ENCODE measurements at places on chromosomes 2 and 18. TPM values are rescaled to one million over a fixed set of nuclear protein-coding genes. Genes with fewer than 3 reads are reported as not detected.
A peak's percentile ranks its signal among the peaks of the same experiment; 100 is the strongest.

GRCh38 chr18:54388203-54389142, 30.8 kb downstream of the C18orf54 start:
- peak; percentile 89 for DNase-seq

GRCh38 chr2:149527998-149528755, 59.4 kb downstream of the MMADHC start:
- DNase-seq = no peak

DNA sequence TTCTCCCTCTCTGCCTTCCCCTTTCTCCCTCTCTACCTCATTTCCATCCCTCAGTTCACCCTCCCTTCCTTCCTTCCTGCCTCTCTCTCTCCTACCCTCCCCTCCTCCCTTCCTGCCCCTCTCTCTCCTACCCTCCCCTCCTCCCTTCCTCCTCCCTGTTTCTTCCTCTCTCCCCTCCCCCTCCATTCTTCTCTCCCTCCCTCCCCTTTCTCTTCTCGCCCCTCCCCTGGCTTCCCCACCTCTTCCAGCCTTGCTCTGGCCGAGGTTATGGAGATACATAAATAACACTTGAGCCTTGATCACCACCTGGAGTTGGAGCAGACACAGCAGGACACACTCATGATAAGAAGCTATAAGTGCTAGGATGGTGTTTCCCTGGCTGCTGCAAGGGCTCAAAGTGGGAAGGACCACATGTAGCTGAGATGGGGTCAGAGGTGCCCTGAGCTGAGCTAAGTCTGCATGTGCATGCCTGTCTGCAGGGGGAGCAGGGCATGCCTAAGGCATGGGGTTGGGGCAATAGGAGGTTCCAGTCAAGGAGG, 326.1 kb upstream of the HS6ST1 start:
- DNase-seq = no peak

DNA sequence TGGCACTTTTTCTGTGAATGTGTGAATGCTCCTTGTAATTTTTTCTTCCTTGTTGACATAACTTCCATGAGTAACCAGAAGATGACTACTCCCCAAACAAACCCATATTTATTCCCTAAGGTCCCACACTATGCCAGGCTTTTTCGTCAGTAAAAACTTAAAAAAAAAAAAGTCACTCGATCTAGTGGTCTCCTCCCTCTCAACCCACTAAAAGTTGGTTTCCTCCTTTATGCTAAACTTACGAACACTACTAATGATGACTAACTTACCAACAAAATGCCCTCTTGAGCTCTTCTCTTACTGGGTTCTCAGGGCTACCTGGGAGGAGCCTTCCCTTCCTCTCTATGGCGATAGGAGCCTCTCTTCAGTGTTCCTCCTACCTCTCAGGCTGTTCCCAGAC, 18.2 kb downstream of the ACVR1 start:
- DNase-seq = peak; percentile 76

- no peak for DNase-seq
These were observed 127.8 kb upstream of the DDX18 start for GRCh38 chr2:117686699-117687098.

Gene NOSTRIN
- total RNA-seq = not detected

GRCh38 chr2:16336916-16337315, 328.7 kb downstream of the CYRIA start:
- no peak for DNase-seq

DNA sequence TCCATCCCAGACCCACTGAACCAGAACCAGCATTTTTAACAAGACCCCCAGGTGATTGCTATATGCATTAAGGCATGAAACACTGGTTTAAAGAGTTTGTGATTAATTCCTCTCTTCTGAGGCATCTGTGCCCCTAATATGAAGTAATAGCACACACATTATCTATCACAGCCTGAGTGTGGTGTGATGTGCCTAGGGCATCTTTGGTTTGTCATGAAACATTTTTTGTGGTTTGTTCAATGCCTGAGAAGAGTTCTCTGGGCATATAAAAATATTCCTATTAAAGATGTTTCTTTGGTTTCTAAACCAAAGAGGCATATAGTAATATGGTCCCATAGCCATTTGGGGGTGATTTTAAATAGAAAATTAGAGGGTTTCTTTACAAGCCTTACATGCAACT, 221.7 kb upstream of the SPOPL start:
- DNase-seq = peak; percentile 66

DNA sequence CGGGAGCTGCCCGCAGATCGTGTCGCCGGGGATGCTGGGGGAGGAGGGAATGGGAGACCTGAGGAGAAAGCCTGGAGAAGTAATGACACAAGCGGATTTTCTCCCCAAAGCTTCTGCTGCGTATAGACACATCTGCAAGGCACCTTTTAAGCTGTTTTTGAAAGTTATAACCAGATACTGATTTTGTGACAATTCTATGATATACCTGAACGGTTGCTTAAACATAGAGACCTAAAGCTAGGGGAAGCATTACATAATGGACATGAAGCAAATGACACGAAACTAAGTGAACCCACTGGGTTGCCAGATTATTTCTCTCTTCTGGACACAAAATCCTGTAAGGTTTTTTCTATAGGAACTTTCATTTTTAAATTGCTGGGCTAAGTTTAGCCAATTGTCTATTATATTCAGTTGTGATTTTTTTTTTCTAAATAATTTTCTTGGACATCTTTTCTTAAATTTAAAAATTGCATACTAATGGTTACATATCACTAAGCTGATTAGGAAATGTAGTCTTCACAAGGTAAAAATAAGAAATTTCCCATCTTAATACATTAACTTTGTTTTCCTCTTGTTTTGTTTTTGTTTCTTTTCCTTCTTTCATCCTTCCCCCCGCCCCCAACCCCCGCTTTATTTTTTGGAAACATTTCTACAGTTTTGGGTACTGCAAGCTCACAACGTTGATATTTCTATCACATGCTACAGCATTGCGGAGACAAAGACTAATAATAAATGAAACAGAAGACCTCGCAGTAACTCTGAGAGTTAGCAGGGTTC, 1.3 kb downstream of the OSBPL6 start:
- no peak for DNase-seq

Gene B3GNT7
- 0.17 TPM for total RNA-seq

GRCh38 chr2:120984046-120984445, 248.4 kb downstream of the GLI2 start:
- no peak for DNase-seq

Gene FAM110C
- total RNA-seq = not detected

Gene PARD6G
- total RNA-seq = 1.3 TPM

DNA sequence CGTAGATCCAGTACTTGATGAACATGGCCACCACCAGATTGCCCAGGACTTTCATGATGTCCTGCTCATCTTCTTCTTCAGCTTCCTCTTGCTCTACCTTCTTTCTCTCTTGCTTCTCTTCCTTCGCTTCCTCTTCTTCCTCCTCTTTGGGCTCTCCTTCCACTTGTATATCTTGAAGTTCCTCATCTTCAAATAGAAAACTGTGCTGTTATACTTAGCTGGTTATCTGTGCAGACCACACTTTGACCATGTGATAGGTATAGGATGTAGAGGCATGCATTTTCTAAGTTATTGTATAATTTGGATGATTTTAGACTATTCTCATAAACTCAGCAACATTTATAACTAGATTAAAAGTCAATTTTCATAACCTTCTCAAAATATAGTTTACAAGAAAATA, 263.4 kb downstream of the NAPG start:
- no peak for DNase-seq

DNA sequence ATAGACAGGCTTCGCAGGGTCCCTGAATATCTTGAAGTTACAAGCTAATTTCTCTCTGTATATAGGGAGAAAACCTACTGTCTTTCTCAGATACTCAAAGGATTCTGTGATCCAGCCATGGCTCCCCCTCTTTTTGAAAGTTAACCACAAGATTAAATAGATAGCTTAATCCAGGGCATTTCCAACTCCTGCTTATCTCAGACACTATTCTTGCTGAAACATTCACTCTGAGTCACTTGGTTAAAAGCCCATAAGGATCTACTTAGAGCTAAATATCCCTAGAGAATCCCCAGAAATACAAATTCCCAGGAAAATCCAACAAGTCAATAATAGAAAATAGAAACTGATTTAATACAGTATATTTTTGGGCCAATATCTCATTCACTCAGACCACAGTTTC, 179.1 kb upstream of the LYPD1 start:
- peak; percentile 65 for DNase-seq

- DNase-seq = peak; percentile 72
These were observed 23.5 kb upstream of the ARL5A start for GRCh38 chr2:151851761-151852160.

DNA sequence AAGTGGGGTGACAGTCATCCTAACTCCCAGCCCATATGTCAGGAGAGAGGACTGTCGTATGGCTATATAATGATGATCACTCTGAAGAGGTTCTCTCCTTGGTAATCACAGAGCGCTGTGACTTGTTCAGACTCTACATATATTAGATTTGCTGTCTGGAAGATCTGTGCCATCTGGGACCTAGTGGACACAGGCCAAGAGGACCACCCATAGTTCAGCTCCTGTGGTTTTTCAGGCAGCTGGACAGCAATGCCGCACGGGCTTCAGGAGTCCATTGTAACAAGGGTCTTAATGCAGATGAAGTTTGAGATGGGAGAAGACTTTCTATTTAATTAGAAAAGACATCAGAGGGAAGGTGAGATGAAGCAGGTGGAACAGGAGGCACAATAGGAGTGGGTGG, 40.1 kb upstream of the EPHA4 start:
- no peak for DNase-seq

Gene DSG4
- not detected for total RNA-seq
